ENCODE measurements at places on chromosomes 12 and 14.

- DNase-seq = no peak
Observed at GRCh38 chr12:91413581-91414546, 231.2 kb upstream of the DCN start.

DNA sequence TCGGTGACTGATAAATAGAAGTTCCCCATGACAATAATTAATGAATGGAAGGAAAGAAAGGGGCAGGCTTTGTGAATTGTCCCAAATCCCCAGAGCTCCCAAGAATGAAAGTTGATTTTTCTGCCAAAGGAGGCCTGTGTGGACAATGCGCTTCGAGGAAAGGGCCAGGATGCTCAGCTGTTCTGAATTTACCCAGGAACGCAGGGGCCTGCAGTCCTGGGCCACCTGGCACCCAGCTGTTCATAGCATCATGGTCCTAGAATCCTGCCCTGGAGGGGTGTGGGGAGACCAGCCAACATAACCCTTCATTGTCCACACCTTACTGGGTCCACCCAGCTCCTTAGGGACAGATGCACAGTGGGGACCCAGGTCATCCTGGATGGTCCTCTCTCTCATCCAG is 587.5 kb downstream of the BCL11B start:
- no peak for DNase-seq

DNA sequence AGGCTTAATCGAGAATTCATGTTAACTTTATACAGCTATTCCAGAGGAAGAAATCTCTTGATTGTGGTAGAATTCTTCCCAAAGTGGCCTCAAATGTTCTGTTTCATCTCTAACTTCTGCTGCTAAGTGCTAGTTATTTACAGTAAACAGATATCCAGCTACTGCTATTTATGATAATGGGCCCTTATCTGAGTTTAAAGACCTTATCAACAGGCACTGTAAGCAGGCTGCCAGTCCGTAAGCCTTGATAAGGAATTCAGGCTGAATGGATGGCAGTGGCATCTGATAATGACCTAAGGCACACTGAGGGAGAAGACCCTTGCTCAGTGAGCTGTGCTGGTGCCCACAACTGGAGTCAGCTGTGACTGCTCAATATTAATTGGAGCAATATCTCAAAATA is 59.0 kb downstream of the PAX9 start:
- DNase-seq = no peak

DNA sequence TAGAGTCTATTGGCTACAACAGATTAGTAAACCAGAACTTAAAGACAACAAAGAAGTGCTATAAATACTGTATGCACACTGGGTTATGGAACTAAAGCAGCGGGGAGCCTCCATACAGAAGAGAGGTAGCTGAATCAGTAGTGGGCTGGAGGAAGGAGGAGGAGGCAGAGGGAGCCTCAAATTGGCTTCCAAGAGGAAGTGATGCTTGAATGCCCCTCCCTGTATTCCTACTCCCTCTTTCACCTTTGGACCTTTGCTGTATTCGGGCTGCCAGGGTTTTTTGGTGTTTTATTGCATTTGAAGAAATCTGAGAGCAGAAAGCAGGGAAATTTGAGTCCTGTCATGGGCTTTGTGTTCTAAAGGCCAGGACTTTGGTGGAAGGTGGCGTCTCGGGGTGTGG is 104.0 kb upstream of the PTPRB start:
- DNase-seq = no peak

DNA sequence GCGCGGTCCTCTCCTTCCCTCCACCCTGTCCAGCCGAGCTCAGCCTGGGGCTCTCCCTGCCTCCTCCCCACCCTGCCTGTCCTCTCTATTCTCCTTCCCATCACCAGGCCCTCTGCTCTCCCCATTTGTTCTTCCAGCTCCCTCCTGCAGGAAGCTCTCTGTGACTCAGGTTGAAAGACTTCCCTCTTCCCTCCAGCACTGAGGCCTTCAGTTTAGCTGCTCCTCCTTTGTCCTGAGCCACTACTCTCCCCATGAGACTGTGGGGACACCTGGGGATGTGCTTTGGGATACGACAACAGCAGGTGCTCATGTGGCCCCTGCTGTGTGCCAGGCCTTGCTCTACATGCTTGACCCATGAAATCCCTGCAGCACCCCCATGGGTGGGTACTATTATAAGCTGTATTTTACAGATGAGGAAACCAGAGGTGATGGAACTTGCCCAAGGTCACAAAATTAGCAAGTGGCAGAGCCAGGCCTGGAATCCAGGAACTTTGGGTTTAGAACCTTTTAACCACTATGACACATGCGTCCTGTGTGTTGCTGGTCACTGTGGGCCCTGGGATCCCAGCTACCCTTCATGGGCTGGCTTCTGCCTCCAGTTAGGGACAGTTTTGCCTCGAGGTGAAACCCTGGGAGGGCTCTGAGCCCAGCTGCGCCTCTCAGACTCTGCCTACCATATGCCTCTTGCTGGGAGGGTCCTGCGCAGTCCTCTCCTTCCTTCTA is 5.5 kb downstream of the KRT80 start:
- no peak for DNase-seq
